Ascending aorta (tissue), 2 donors: ENCODE measurements at places on chromosomes 12 and 14.

- H3K4me3 ChIP-seq, result no peak overlapping the region
- no peak for DNase-seq
- no peak overlapping the region for H3K27ac ChIP-seq
- no peaks in the 10 kb centered on the region for H3K27me3 ChIP-seq
These were observed 43.2 kb downstream of the FZD10 start for GRCh38 chr12:130205495-130205894.

- no peaks in the 10 kb centered on the region for H3K4me1 ChIP-seq
- H3K27ac ChIP-seq, result no peak overlapping the region
- no peaks in the 10 kb centered on the region for H3K36me3 ChIP-seq
- no peak overlapping the region for H3K4me3 ChIP-seq
- H3K27me3 ChIP-seq, result no peaks in the 10 kb centered on the region
These were observed 405.5 kb downstream of the MDGA2 start for GRCh38 chr14:47269756-47270492.

- H3K4me3 ChIP-seq, result no peak overlapping the region
- H3K4me1 ChIP-seq, result peaks cover 19% of the 10 kb centered on the region
- no peaks in the 10 kb centered on the region for H3K36me3 ChIP-seq
- H3K27ac ChIP-seq, result no peak overlapping the region
- peaks cover 33% of the 10 kb centered on the region for H3K27me3 ChIP-seq
These were observed 4.4 kb downstream of the MMP17 start for GRCh38 chr12:131832321-131833231.

- no peaks in the 10 kb centered on the region for H3K36me3 ChIP-seq
- no peak overlapping the region for H3K4me3 ChIP-seq
- no peaks in the 10 kb centered on the region for H3K27me3 ChIP-seq
- H3K27ac ChIP-seq, result no peak overlapping the region
- DNase-seq, result no peak
These were observed 605.4 kb downstream of the MED13L start for GRCh38 chr12:115672086-115672485.

DNA sequence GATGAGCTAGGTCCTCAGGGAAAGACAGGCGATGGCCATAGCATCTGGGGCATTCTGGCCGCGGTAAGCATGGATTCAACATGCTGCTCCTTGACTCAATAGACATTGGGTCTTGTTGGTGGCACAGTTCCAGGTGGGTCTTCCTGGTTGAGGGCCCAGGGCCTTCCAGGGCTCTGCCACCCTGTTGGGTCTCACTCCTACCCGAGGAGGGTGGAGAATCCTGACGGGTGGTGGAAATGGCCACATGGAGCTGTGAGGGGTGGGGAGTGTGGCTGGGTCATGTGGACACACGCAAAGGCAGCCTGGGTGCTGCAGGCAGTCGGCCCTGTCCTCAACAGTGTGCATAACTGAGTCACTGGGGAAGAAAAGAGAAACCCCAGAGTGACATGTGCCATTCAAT, 148.1 kb downstream of the KIF26A start:
- no peak overlapping the region for H3K4me3 ChIP-seq
- H3K27ac ChIP-seq, result no peak overlapping the region
- DNase-seq, result no peak
- no peaks in the 10 kb centered on the region for H3K27me3 ChIP-seq
- H3K36me3 ChIP-seq, result no peaks in the 10 kb centered on the region

GRCh38 chr12:71135812-71136176, 22.0 kb downstream of the TSPAN8 start:
- no peaks in the 10 kb centered on the region for H3K36me3 ChIP-seq
- H3K4me3 ChIP-seq, result no peak overlapping the region
- no peak for DNase-seq
- H3K4me1 ChIP-seq, result no peaks in the 10 kb centered on the region
- no peaks in the 10 kb centered on the region for H3K27me3 ChIP-seq

GRCh38 chr12:38149395-38150073, 167.0 kb upstream of the ALG10B start:
- no peaks in the 10 kb centered on the region for H3K4me1 ChIP-seq
- no peak for DNase-seq
- H3K27me3 ChIP-seq, result no peaks in the 10 kb centered on the region
- H3K4me3 ChIP-seq, result no peak overlapping the region

- no peaks in the 10 kb centered on the region for H3K36me3 ChIP-seq
- H3K4me1 ChIP-seq, result no peaks in the 10 kb centered on the region
- DNase-seq, result no peak
- no peak overlapping the region for H3K4me3 ChIP-seq
- H3K27ac ChIP-seq, result no peak overlapping the region
These were observed 202.0 kb upstream of the AMIGO2 start for GRCh38 chr12:47281667-47282171.

DNA sequence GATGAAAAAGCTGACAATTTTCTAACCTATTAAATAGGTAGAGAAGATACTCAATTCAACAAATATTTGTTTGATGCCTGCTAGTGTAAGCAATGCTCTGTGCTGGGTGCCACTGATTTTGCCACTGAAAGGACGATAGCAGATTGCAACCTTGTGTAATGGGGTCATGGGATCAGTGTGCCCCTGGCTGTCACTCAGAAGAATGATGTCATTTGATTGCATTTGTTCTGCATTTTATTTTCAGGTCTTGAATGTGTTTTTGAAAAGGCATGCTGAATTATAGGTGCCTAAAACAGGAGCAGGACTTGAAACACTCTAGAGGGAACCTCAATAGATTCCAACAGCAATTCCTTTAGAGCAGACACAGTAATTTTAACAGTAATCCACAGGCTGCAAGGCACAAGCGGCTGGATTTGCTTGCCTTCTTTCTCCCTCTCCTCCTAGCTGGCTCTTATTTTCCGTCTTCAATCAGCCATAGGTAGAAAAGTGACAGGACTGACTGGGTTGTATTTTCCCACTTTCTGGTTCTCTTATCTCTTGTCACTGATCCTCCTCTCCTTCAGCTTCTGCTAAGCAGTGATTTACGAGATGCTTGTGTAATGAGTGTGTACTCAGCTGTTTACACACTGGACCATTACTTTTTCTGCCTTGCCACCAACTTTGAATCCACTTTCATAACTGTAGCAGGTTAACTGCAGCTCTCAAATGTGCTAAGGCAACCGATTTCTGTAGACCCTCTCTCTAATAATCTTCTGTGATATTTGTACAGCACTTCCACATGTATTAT, 4.1 kb downstream of the PLXNC1 start:
- DNase-seq, result no peak
- no peaks in the 10 kb centered on the region for H3K36me3 ChIP-seq
- peaks cover 11% of the 10 kb centered on the region for H3K4me1 ChIP-seq
- no peaks in the 10 kb centered on the region for H3K27me3 ChIP-seq
- no peak overlapping the region for H3K27ac ChIP-seq

DNA sequence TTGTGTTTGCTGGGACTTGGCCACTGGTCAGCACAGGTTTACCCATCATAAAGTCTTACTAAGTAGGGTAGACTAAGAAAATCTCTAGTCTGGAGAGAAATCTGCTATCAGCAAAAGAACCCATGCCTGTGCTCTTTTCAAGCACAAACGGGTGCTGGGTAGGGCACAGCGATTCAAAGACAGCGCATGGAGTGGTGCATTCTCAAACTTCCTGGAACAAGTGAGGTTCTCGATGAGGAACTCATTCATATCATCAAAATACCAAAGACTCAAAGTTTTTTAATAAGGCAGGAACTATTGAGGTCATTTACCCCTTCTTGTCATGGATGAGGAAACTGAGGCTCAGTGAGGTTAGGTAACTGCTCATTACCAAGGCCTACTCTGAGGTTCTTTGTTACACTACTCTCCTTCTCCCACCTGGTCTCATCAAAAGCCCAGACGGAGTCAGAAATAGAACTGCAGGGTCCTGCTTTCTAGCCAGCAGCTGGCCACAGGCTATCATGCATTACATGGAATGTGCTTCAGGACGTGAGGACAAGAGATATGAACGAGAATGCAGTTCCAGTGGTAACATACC, 390.3 kb downstream of the ZFP36L1 start:
- no peaks in the 10 kb centered on the region for H3K27me3 ChIP-seq
- no peaks in the 10 kb centered on the region for H3K36me3 ChIP-seq
- peaks cover 41% of the 10 kb centered on the region for H3K4me1 ChIP-seq

GRCh38 chr12:52181746-52182145, 10.1 kb downstream of the KRT80 start:
- H3K4me3 ChIP-seq, result no peak overlapping the region
- no peaks in the 10 kb centered on the region for H3K36me3 ChIP-seq
- no peaks in the 10 kb centered on the region for H3K27me3 ChIP-seq
- no peak for DNase-seq
- no peak overlapping the region for H3K27ac ChIP-seq

- peaks cover 23% of the 10 kb centered on the region for H3K36me3 ChIP-seq
- H3K27ac ChIP-seq, result no peak overlapping the region
- H3K4me3 ChIP-seq, result no peak overlapping the region
- H3K27me3 ChIP-seq, result no peaks in the 10 kb centered on the region
- H3K4me1 ChIP-seq, result no peaks in the 10 kb centered on the region
These were observed 63.0 kb downstream of the BCL2L14 start for GRCh38 chr12:12133785-12134184.

- no peaks in the 10 kb centered on the region for H3K4me1 ChIP-seq
- no peak overlapping the region for H3K4me3 ChIP-seq
- H3K27me3 ChIP-seq, result no peaks in the 10 kb centered on the region
- H3K36me3 ChIP-seq, result no peaks in the 10 kb centered on the region
- H3K27ac ChIP-seq, result no peak overlapping the region
These were observed 2.6 kb downstream of the RTL1 start for GRCh38 chr14:100900837-100901390.

DNA sequence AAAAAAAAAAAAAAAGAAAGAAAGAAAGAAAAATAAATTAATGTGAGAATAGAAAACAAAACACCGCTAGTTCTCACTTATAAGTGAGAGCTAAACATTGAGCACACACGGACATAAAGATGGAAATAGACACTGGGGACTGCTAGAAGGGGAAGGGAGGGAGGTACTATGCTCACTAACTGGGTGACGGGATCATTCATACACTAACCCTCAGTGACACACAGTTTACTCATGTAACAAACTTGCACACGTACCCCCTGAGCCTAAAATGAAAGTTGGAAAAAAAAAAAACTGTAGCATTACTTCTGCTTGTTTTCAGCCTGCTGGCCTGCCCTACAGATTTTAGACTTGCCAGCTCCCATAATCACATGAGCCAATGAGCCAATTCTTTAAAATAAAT, 10.5 kb upstream of the PRMT5 start:
- no peak overlapping the region for H3K27ac ChIP-seq
- H3K4me3 ChIP-seq, result no peak overlapping the region
- H3K4me1 ChIP-seq, result no peaks in the 10 kb centered on the region
- no peak for DNase-seq

DNA sequence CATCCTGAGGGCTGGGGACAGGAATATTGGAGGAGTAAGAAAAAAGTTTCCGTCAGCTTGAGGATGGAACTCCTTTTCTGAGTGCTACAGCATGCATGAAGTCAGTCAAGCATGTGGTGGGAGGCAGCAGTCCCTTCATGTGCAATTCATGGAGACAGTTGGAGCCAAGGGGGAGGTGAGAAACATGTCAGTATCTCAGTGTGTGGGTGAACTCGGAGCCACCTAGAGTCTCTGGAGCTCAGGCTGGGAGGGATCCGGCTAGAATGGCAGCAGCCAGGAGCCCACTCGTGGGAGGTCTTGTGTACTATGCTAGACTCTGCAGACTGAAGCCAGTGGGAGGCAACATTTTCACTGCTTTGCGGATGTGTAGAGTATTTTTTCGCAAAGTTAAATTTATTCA, 60.3 kb downstream of the AVPR1A start:
- no peak overlapping the region for H3K27ac ChIP-seq
- H3K36me3 ChIP-seq, result no peaks in the 10 kb centered on the region
- H3K4me1 ChIP-seq, result no peaks in the 10 kb centered on the region

GRCh38 chr14:23327947-23328744, 6.9 kb downstream of the PABPN1 start:
- no peak overlapping the region for H3K4me3 ChIP-seq
- H3K4me1 ChIP-seq, result peaks cover 2% of the 10 kb centered on the region
- H3K36me3 ChIP-seq, result peaks cover 29% of the 10 kb centered on the region
- H3K27me3 ChIP-seq, result no peaks in the 10 kb centered on the region
- H3K27ac ChIP-seq, result no peak overlapping the region
- DNase-seq, result no peak

DNA sequence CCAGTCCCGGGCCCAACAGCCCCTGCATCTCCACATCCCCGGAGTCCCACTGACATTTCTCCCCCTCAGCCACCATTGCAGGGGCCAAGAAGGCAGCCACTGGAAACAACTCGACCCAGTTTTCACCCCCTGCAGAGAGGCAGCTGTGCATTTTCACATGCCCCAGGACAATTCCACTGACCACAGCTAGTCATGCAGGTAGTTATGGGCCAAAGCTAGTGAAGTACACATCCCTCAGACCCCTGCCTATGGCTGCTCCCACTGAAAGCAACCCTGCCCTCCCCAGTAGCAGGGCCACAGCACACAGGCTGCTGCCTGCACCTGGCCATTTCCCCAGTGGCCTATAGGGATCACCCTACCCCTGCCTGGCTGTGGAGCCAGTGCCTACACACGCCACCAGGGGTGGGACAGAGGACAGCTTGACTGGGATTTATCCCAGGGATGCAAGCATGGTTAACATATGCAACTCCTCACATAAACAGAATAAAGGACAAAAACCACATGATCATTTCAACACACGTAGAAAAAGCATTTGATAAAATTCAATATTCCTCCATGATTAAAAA, 154.0 kb downstream of the NDUFA12 start:
- no peaks in the 10 kb centered on the region for H3K27me3 ChIP-seq
- no peaks in the 10 kb centered on the region for H3K36me3 ChIP-seq
- H3K4me3 ChIP-seq, result no peak overlapping the region

DNA sequence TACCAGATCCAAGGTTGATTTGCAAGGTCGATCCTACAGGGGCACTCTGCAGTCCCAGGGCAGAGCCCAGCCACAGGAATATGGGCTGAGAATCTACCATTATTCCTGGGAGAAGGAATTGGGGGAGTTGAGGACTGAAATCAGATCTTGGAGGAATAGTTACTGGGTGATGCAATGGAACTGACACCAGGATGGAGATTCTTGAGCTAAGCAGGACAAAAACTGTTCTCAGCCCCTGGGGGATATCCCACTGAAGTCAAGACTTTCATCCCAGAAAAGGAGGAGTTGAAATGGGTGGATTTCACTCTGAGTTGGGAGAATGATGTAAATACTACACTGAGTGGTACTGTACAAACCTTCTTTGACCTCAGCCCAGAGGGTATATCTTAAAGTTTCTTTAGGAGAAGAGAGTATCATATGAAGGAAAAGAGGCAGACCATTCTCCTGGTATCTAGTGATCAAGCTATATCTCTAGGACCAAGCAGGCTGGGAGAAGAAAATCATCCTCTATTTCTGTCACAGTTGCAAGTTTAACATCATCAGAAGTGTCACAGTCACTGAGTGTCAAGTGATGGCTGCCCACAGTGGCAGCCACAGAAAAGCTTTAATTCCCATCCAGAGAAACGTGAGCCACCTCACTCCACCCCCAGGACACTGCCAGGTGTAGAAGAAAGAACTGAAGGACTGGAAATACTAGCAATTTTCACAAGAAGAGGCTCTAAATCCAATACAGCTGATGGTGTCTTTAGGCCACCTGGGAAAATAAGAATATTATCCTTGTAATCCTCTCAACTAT, 181.9 kb downstream of the NUAK1 start:
- no peaks in the 10 kb centered on the region for H3K27me3 ChIP-seq
- no peaks in the 10 kb centered on the region for H3K36me3 ChIP-seq
- H3K4me3 ChIP-seq, result no peak overlapping the region
- H3K4me1 ChIP-seq, result peaks cover 16% of the 10 kb centered on the region
- no peak for DNase-seq

- no peaks in the 10 kb centered on the region for H3K36me3 ChIP-seq
- DNase-seq, result no peak
- H3K4me1 ChIP-seq, result no peaks in the 10 kb centered on the region
- H3K27me3 ChIP-seq, result no peaks in the 10 kb centered on the region
- H3K4me3 ChIP-seq, result peak overlapping the region; percentile 75
These were observed 31.6 kb downstream of the WBP11 start for GRCh38 chr12:14771651-14772137.
